ENCODE measurements at places on chromosomes 1 and 21. TPM values are rescaled to one million over a fixed set of nuclear protein-coding genes. Genes with fewer than 3 reads are reported as not detected.

PLEKHG5 gene
- 99.1 TPM for total RNA-seq

TNFRSF9 gene
- total RNA-seq: not detected

PYHIN1 gene
- total RNA-seq: 0.48 TPM

S100A14 gene
- 252 TPM for total RNA-seq

DNA sequence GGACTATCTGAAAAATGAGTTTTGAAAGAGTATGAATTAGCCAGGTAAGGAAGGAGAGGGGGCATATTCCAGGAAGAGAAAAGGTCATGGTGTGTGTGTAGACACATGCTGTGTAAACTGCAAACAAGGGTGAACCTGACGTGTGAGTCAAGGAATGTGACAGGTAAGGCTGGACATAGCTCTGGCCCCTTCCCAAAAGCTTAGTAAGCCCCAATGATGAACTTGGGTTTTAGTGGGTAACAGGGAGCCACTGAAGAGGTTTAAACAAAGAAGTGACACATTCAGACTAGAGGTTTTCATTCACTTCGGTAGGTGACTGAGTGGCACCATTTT is 36.7 kb downstream of the EGLN1 start:
- H3K27ac ChIP-seq: no peak overlapping the region
- DNase-seq: no peak
- peaks cover 47% of the 10 kb centered on the region for H3K4me1 ChIP-seq
- no peaks in the 10 kb centered on the region for H3K27me3 ChIP-seq
- H3K4me3 ChIP-seq: no peak overlapping the region
- no peaks in the 10 kb centered on the region for H3K36me3 ChIP-seq

DNA sequence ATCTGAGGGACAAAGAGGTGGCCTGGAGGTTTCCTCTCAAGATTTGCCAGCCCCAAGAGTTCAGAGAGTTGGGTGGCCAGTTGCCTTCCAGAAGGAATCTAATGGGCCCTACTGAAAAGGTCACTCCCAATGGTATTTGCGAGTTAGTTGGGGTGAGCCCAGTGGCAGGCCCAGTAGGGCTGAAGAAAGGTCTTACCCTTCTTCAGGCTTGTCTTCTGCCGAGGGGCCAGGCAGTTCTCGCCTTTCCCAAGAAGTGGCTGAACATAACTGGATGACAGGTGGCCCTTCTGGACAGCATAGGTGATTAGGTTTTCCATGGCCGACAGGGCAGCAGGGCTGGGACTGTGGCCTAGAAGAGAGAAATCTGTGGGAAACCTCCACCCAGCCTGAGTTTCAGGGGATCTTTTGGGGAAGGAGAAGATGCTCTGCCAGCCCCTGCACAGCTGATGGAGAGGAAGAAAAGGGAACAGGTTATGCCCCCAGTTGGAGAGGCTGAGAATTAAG is 7.2 kb downstream of the PGLYRP4 start:
- H3K4me1 ChIP-seq: peaks cover 26% of the 10 kb centered on the region
- H3K4me3 ChIP-seq: no peak overlapping the region
- no peak overlapping the region for H3K27ac ChIP-seq
- H3K27me3 ChIP-seq: peaks cover 6% of the 10 kb centered on the region
- H3K36me3 ChIP-seq: no peaks in the 10 kb centered on the region

DNA sequence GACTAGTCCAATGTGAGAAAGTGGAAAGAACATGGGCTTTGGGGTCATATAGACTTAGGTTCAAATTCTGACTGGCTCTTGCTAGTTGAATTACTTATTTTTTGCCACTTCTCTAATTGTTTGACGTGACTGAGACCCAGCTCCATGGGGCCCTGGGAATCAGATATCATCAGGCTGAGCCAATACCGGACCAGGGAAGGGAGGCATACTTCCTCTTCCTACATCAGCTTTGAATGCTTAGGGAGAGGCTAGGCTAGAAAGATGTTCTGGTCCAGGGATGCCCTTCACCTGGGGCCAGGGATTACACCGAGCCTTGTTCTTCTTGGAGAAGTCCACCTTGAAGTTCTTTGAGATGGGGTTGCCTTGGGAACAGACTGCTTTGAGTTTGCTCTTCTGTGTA is 3.7 kb upstream of the NR1I3 start:
- no peaks in the 10 kb centered on the region for H3K36me3 ChIP-seq
- no peak overlapping the region for H3K4me3 ChIP-seq
- no peaks in the 10 kb centered on the region for H3K27me3 ChIP-seq
- H3K27ac ChIP-seq: no peak overlapping the region
- H3K4me1 ChIP-seq: peaks cover 3% of the 10 kb centered on the region

DNA sequence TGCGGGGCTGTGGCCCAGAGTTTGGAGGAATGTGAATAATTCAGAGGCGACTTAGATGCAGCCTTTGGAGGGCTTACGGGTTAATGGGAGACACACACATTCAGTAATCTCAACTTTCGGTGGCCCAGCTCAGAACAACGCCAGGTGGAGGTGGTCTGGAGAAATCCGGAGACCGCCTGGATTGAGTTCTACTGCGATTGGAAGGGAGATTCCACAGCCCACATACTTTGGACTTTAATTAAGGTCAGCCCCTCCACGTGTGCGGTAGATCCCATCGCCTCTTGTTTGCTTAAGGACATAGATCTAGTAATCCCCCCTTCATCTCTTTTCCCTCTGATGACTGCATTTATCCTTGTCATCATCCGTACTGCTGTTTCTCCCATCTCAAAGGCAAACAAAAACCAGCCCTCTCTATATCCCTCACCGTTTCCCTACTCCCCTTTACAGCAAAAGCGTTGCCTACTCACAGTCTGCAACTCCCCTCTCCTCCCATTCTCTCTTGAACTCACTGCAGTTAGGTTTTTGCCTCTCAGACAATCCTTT is 720 bp upstream of the BSDC1 start:
- H3K4me1 ChIP-seq: peaks cover 44% of the 10 kb centered on the region
- peaks cover 17% of the 10 kb centered on the region for H3K36me3 ChIP-seq
- no peak for DNase-seq
- H3K4me3 ChIP-seq: peak overlapping the region; percentile 72
- peak overlapping the region; percentile 91 for H3K27ac ChIP-seq

DNA sequence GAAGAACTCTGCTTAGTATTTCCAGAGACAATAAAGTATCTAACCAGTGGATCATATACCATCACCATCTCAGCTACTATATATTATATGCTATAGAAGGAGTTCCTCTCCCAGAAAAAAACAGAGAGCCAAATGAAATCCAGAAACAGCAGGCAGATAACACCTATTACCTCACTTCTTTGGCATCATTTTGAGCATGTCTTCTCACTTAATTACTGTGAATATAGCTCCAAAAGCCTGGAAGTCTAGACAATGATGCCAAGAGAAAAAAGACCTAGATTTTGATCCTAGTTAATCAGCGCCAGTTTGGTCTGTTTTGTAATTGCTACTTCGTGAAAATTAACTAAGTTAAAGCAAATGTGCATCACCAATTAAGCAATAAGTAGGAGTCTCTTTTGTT is 131.3 kb downstream of the EIF4G3 start:
- H3K4me3 ChIP-seq: no peak overlapping the region
- DNase-seq: no peak
- no peaks in the 10 kb centered on the region for H3K27me3 ChIP-seq
- no peaks in the 10 kb centered on the region for H3K4me1 ChIP-seq

- no peaks in the 10 kb centered on the region for H3K27me3 ChIP-seq
- no peak for DNase-seq
- peaks cover 17% of the 10 kb centered on the region for H3K36me3 ChIP-seq
- H3K27ac ChIP-seq: no peak overlapping the region
Observed at GRCh38 chr1:246773213-246773641, 49.0 kb downstream of the SCCPDH start.

DNA sequence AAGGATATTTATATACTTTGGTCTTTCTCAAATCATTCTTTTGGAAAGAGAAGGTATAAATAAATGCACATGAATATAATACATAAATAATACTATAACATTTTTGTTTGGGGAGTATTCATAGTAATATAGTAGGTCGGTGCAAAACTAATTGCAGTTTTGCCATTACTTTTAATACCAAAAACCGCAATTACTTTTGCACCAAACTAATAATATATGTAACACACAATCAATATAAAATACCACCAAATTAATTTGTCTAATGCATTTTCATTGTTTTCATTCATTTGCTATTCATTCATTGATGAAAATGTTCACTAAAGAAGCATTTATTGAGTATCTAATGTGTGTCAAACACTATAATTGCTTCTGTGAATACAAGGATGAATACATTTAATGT is 219.0 kb downstream of the RWDD3 start:
- H3K36me3 ChIP-seq: no peaks in the 10 kb centered on the region
- no peak for DNase-seq
- no peaks in the 10 kb centered on the region for H3K27me3 ChIP-seq

GRCh38 chr21:44513389-44514217 is 26.4 kb downstream of the KRTAP10-1 start:
- no peak overlapping the region for H3K27ac ChIP-seq
- peaks cover 19% of the 10 kb centered on the region for H3K4me1 ChIP-seq
- no peaks in the 10 kb centered on the region for H3K36me3 ChIP-seq
- H3K27me3 ChIP-seq: peaks cover 29% of the 10 kb centered on the region
- DNase-seq: no peak
- no peak overlapping the region for H3K4me3 ChIP-seq

DNA sequence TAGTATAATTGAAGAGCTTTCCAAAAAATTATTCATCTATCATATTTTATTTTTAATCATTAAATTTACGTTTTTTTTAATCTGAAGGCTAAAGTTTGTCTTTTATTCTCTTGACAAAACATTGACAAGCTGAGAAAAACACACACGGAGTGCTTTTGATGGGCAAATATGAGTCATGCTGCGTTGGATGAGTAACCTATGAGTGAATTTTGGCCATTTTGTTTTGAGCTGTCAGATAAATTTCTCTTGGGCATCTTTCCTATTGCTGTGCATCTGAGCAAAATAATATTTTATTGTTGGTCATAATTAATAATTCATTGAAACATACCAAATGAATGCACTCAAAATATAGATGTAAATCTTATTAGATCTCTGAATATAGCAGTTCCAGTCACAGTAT is 1144.1 kb upstream of the ADGRL2 start:
- no peak overlapping the region for H3K27ac ChIP-seq
- H3K27me3 ChIP-seq: no peaks in the 10 kb centered on the region
- no peak for DNase-seq
- no peaks in the 10 kb centered on the region for H3K36me3 ChIP-seq
- H3K4me3 ChIP-seq: no peak overlapping the region

GRCh38 chr1:160748181-160748877 is 9.3 kb downstream of the SLAMF7 start:
- no peak for DNase-seq
- no peaks in the 10 kb centered on the region for H3K27me3 ChIP-seq
- no peaks in the 10 kb centered on the region for H3K36me3 ChIP-seq
